ENCODE measurements at places on chromosomes 3 and 15. TPM values are rescaled to one million over a fixed set of nuclear protein-coding genes. Genes with fewer than 3 reads are reported as not detected.

Gene TICRR
- 0.07 TPM for total RNA-seq

Gene NOX5
- total RNA-seq: 0.29 TPM

Gene ALDH1A3
- total RNA-seq: 4.7 TPM

Gene NUDT16
- total RNA-seq: 49.3 TPM

Gene SLMAP
- 410 TPM for total RNA-seq

Gene TNIK
- total RNA-seq: 36.9 TPM

Gene MYH15
- 0.35 TPM for total RNA-seq

Gene CLDN1
- 0.23 TPM for total RNA-seq

Gene MAPK6
- 15.6 TPM for total RNA-seq

GRCh38 chr15:84872009-84872910 lies 12.2 kb upstream of the SLC28A1 start:
- H3K27ac ChIP-seq: peak overlapping the region; percentile 24
- peaks cover 35% of the 10 kb centered on the region for H3K36me3 ChIP-seq
- no peak overlapping the region for H3K4me3 ChIP-seq
- no peaks in the 10 kb centered on the region for H3K27me3 ChIP-seq

GRCh38 chr3:65338571-65338970 lies 650.8 kb upstream of the ADAMTS9 start:
- no peaks in the 10 kb centered on the region for H3K36me3 ChIP-seq
- H3K27ac ChIP-seq: no peak overlapping the region
- no peak overlapping the region for H3K4me3 ChIP-seq
- H3K4me1 ChIP-seq: peaks cover 28% of the 10 kb centered on the region
- H3K27me3 ChIP-seq: no peaks in the 10 kb centered on the region

GRCh38 chr3:38140326-38141172 lies 2.1 kb downstream of the MYD88 start:
- no peaks in the 10 kb centered on the region for H3K36me3 ChIP-seq
- H3K4me1 ChIP-seq: peaks cover 11% of the 10 kb centered on the region
- H3K27ac ChIP-seq: no peak overlapping the region
- no peak for DNase-seq
- no peaks in the 10 kb centered on the region for H3K27me3 ChIP-seq
- no peak overlapping the region for H3K4me3 ChIP-seq

DNA sequence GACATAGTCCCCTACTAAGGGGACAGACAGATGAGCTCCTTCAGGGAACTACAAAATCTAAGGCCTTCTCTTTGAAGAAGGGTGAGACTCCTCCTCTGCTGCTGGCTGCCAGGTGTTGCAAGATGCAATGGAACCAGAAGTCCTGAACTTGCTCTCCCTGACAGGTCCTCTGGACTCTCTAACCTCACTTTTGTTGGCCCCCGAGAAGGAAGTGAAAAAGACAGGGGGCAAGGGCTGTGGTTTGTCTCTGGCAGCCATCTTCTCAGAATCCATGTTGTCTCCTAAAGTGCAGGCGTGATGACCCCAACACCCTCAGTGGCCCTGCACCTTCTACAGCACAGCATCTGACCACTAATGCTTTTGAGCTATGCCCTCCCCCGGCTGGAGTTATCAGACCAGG lies 292.5 kb downstream of the CHST2 start:
- H3K36me3 ChIP-seq: no peaks in the 10 kb centered on the region
- no peaks in the 10 kb centered on the region for H3K27me3 ChIP-seq
- no peaks in the 10 kb centered on the region for H3K4me1 ChIP-seq
- no peak overlapping the region for H3K4me3 ChIP-seq

GRCh38 chr3:40307176-40307575 lies 2.3 kb upstream of the EIF1B start:
- no peak overlapping the region for H3K4me3 ChIP-seq
- DNase-seq: no peak
- H3K36me3 ChIP-seq: peaks cover 4% of the 10 kb centered on the region
- H3K27ac ChIP-seq: no peak overlapping the region

DNA sequence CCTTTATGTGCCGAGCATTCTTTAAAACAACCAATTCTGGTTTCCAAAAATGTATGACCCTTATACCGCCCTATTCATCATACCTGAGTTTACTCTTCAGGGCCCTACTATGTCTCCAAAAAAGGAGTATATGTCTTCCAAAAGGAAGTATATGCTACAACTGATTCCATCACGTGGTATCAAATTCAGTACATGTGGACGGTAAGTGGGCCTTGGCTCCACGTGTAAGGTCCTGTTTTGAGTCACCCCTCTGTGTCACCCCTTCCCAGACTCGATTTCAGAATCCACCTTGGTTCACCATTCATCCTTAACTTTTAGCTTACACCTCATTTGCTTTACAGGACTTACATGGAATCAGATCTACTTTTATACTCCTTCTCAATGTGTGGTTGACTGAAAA lies 37.8 kb downstream of the ABHD2 start:
- no peak overlapping the region for H3K4me3 ChIP-seq
- H3K36me3 ChIP-seq: peaks cover 57% of the 10 kb centered on the region
- DNase-seq: no peak
- H3K4me1 ChIP-seq: peaks cover 59% of the 10 kb centered on the region
- H3K27me3 ChIP-seq: no peaks in the 10 kb centered on the region

DNA sequence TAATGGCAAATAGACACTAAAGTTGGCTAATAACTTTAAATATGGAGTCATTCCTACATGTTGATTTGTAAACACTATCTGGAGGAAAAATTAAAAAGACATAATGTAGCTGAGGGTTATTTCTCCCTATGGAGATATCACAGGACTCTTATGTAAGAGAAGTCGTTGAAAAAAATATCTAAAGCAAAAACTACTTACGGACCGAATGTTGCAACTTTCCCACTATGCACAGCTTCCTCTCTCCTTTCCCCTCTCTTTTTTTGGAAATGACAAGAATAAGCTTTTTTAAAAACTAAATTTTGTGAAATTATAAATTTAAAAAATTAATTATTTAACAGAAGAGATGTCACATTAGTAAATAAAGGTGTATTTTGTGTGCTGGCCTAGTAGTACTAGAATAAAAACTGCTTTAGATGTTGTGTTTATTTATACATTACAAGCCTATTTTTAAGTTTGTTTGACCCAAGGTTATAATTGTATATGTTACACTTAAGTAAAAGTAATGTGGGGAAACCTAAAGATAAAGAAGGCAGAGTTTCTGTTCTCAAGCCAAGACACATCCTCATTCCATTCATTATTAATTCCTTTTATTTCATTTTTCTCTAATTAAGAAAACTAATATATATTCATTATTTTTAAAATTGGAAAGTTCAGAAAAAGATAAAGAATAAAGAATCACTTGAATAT lies 20.7 kb upstream of the PPARG start:
- no peak for DNase-seq
- H3K4me3 ChIP-seq: no peak overlapping the region
- peaks cover 5% of the 10 kb centered on the region for H3K4me1 ChIP-seq
- H3K36me3 ChIP-seq: no peaks in the 10 kb centered on the region
- H3K27me3 ChIP-seq: no peaks in the 10 kb centered on the region

DNA sequence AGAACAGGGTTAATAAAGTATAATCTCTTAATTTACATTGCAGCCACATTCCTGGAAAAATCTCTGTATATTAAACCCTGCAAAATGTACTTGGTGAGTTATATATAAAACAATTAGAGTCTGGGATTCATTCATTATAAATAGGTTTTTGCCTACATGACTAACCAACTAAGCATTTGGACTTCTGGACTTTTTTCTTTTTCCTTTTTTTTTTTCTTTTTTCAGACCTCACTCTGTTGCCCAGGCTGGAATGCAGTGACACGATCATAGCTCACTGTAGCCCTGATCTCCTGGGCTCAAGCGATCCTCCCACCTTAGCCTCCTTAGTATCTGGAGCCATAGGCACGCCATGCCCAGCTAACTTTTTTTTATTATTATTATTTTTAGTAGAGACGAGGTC lies 4.5 kb downstream of the DNAJC13 start:
- H3K27me3 ChIP-seq: no peaks in the 10 kb centered on the region
- DNase-seq: no peak
- no peaks in the 10 kb centered on the region for H3K36me3 ChIP-seq
- H3K4me1 ChIP-seq: peaks cover 21% of the 10 kb centered on the region

DNA sequence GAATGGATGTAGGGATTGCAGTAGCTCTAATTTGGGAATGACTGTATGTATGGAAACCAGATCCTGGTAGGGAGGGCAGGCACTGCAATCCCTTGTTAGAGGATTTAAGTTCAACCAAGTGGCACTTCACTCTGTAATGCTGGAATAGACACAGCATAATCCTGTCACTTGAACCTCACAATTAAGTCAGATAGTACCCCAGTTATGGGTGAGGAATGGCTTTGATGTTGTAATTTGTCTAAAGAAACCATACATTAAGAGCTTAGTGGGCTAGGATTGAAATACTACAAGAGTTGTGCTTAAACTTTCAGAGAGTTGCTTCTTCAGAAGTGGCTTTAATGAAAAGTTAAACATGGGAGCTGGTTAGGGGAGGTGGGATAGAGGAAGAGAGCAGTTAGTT lies 9.3 kb downstream of the RAB7A start:
- H3K4me1 ChIP-seq: peaks cover 60% of the 10 kb centered on the region
- no peaks in the 10 kb centered on the region for H3K36me3 ChIP-seq
- no peak for DNase-seq
- H3K4me3 ChIP-seq: no peak overlapping the region
- no peaks in the 10 kb centered on the region for H3K27me3 ChIP-seq

DNA sequence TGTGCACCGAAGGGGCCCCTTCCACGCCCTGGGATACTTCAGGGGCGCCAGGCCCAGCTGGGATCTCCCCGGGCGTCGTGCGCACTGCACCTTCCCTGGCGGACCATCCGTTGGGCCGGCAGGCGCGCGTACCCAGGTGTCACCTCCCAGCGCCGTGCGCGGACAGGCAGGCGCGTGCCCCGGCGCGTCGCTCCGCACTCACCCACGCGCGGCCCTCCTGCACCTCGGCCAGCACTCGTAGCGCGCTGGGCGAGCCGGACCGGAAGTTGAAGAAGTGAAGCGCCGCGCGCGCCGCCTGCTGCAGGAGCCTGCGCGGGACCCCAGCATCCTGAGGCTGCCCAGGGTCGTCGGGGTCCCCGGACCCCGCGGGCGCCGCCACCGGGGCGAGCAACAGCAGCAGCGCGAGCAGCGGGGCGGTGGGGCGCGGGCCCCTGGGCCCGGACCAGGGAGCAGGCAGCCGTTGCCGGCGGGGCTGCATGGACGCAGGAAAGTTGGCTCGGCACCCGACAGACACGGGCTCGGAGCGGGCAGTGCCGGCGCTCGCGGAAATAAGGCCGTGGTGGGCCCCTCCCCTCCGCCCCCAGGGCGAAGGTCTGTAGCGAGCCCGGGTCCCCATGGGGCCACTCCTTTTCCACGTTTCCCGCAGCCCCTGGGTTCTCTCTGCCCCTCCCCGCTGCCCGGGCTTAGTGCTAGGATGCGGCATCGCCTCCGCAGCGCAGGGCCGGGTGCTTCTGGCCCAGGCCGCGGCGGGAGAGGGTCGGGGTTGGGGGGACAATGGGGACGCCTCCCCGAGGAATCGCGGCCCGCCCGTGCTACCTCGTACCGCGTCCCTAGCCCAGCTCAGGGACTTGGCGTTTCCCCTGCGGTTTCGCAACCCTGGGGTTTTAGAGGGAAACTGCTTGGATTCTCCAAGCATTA lies at the start of gene RARRES1:
Gene RARRES1, minus strand, starts transcription at position 520 of the 918 bp plus-strand sequence. Its CDS starts 42 bp downstream, at position 478.
- H3K36me3 ChIP-seq: no peaks in the 10 kb centered on the region
- H3K4me1 ChIP-seq: peaks cover 13% of the 10 kb centered on the region
- peak within 1 kb of the TSS; percentile 33 for H3K27ac ChIP-seq
- peak within 1 kb of the TSS; percentile 74 for H3K4me3 ChIP-seq
- H3K27me3 ChIP-seq: no peaks in the 10 kb centered on the region

- no peaks in the 10 kb centered on the region for H3K4me1 ChIP-seq
- H3K27me3 ChIP-seq: no peaks in the 10 kb centered on the region
- H3K36me3 ChIP-seq: peaks cover 100% of the 10 kb centered on the region
- no peak overlapping the region for H3K4me3 ChIP-seq
- no peak overlapping the region for H3K27ac ChIP-seq
Measured at GRCh38 chr15:64400583-64400982, 12.9 kb downstream of the TRIP4 start.

- no peak overlapping the region for H3K4me3 ChIP-seq
- H3K36me3 ChIP-seq: no peaks in the 10 kb centered on the region
- DNase-seq: no peak
Measured at GRCh38 chr3:7697548-7697947, 804.1 kb upstream of the LMCD1 start.

GRCh38 chr15:100681335-100681746 lies 79.0 kb downstream of the ASB7 start:
- no peak overlapping the region for H3K27ac ChIP-seq
- DNase-seq: no peak
- H3K27me3 ChIP-seq: no peaks in the 10 kb centered on the region
- H3K4me1 ChIP-seq: no peaks in the 10 kb centered on the region
- no peaks in the 10 kb centered on the region for H3K36me3 ChIP-seq

- H3K27me3 ChIP-seq: no peaks in the 10 kb centered on the region
- no peaks in the 10 kb centered on the region for H3K4me1 ChIP-seq
- no peaks in the 10 kb centered on the region for H3K36me3 ChIP-seq
Measured at GRCh38 chr15:55241891-55242290, 45.1 kb upstream of the RSL24D1 start.

- no peaks in the 10 kb centered on the region for H3K36me3 ChIP-seq
- no peak for DNase-seq
- H3K27me3 ChIP-seq: no peaks in the 10 kb centered on the region
- H3K27ac ChIP-seq: no peak overlapping the region
- H3K4me3 ChIP-seq: no peak overlapping the region
- H3K4me1 ChIP-seq: peaks cover under 1% of the 10 kb centered on the region
Measured at GRCh38 chr15:89009080-89009479, 79.2 kb upstream of the ABHD2 start.

DNA sequence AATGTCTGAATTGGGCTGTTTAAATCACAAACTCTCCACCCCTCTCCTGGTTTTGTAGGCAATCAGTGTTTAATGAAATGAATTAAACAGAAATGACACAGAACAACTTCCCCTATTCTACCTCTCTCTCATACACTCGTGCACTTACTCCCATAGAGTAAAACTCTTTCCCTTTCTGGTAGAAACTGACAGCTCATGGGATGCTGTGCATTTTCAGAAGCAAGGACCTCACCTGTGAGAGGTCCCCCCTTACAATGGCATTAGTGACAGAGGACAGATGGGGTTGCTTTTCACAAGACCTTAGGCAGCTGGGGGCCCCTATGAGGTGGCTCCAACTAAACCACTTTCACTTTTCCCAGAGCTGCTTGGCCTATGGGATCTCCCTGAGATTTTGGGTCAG lies 31.9 kb downstream of the PARP16 start:
- H3K27me3 ChIP-seq: no peaks in the 10 kb centered on the region
- no peaks in the 10 kb centered on the region for H3K4me1 ChIP-seq
- H3K27ac ChIP-seq: no peak overlapping the region

- H3K27me3 ChIP-seq: no peaks in the 10 kb centered on the region
- no peak overlapping the region for H3K27ac ChIP-seq
- no peak overlapping the region for H3K4me3 ChIP-seq
- no peaks in the 10 kb centered on the region for H3K36me3 ChIP-seq
- H3K4me1 ChIP-seq: peaks cover 13% of the 10 kb centered on the region
Measured at GRCh38 chr15:92848852-92849598, 51.1 kb upstream of the CHD2 start.

Data from heart left ventricle (tissue), 16 donors.